ENCODE measurements at places on chromosomes 3 and 15. TPM values are rescaled to one million over a fixed set of nuclear protein-coding genes. Genes with fewer than 3 reads are reported as not detected.

The PROK2 gene
- not detected for total RNA-seq

The ERICH6 gene
- total RNA-seq = not detected

The ANKRD34C gene
- total RNA-seq = not detected

The IQCF5 gene
- total RNA-seq = not detected

The CD80 gene
- not detected for total RNA-seq

The IL12A gene
- 1.2 TPM for total RNA-seq

The CPN2 gene
- total RNA-seq = not detected

The EXD1 gene
- not detected for total RNA-seq

The GABRB3 gene
- total RNA-seq = 1.7 TPM

The POPDC2 gene
- 3.0 TPM for total RNA-seq

The TIPARP gene
- 39.7 TPM for total RNA-seq

The C3orf49 gene
- total RNA-seq = not detected

The RTP1 gene
- total RNA-seq = not detected

The MST1 gene
- 156 TPM for total RNA-seq

The MKRN3 gene
- total RNA-seq = not detected

The BTD gene
- total RNA-seq = 67.8 TPM

The CHRNA7 gene
- 10.7 TPM for total RNA-seq

The GOLGA8O gene
- 0.76 TPM for total RNA-seq

The APOD gene
- total RNA-seq = 22.3 TPM

The MOBP gene
- total RNA-seq = not detected

- DNase-seq = no peak
Observed at GRCh38 chr3:39548282-39548681, 80.8 kb downstream of the MOBP start.

GRCh38 chr3:136802481-136802996 is 16.4 kb upstream of the SLC35G2 start:
- no peak for DNase-seq

GRCh38 chr3:59935025-59935424 is 885.2 kb upstream of the CFAP20DC start:
- DNase-seq = no peak

GRCh38 chr3:152037297-152037696 is 163.9 kb downstream of the SUCNR1 start:
- DNase-seq = no peak

DNA sequence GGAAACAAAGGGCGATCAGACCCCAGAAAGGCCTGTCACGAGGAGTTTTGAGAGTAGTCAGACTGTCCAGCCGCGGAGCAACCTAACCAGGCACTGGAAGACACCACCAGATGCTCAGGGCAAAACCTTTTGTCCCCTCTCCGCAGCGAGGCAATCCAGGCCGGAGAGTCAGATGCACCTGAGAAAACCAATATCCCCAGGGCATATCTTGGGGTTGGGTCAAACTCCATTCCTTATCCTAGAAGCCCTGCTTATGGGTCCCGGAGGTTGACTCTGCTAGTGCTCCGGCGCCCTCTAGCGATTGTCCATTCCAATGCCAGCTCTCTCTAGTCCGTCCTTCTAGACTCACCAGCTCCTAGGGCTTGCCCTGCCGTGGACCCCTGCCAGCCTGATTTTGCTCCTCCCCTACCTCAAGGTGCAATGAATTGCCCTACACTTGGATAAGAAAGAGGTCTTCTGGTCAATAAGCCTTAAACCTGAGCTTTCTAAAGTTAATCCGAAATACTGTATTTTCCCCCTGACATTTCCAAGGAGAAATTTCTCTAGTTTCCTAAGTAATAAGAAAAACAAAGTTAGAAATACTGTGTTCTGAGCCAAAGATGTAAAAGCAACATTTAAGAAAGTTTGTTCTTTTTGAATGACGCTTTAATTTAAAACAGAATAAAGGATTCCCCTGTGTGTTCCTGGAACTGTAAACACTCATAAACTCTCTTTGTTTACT is 5.5 kb downstream of the CPNE4 start:
- DNase-seq = peak; percentile 80

- DNase-seq = no peak
Observed at GRCh38 chr15:50431204-50431603, 7.0 kb downstream of the USP8 start.

DNA sequence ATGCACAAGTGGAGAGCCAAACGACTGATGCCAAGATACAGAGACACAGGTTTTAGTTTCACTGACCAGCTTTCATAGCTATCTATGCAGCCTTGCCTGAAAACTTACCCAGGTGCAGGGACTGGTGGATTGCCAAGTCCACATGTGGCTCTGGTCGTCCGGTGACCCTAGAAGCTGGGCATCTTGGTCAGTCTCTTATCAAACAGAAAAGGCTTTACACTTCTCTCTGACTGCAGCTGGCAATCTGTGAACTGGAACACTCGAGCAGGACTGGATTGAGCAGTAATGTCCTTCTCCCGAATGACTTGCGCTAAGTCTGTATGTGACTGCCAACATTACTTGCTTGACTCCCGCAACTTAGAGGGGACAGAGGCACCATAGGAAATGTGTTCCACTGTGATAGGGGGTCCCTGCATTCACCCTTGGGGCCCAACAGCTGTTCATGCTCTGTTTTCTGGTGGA is 63.0 kb upstream of the SIAH2 start:
- no peak for DNase-seq

- no peak for DNase-seq
Observed at GRCh38 chr15:47395076-47395475, 322.2 kb upstream of the SEMA6D start.

- no peak for DNase-seq
Observed at GRCh38 chr3:134136604-134137003, 106.9 kb upstream of the SLCO2A1 start.

DNA sequence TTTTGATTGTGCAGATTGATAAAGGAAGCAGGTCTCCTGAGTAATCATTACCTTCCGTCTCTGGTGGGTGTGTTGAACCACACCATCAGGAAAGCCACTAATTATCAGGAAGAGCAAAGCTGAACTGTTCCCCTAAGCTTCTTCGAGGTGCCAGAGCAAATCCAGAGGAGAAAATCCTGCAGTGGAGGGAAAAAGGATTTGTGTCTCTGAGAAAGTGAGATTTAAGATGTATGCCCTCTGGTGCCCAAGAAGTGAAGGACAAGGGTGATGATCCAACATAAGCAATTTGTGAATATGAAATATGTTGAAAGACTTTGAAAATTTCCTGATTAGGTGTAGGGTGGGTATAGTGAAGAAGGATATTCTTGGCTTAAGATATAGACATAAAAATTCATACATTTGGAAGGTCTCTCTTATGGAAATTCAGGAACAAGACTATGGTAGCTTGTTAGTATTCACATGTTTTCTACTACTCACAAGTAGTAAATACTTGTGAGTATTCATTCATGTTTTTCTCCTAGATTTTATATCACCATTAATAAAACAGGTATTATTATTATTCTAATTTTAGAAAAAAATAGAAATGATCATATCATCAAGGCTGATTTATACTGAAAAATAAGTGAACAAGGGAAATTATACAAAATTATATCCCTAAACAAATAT is 34.8 kb downstream of the COMMD2 start:
- DNase-seq = peak; percentile 73

DNA sequence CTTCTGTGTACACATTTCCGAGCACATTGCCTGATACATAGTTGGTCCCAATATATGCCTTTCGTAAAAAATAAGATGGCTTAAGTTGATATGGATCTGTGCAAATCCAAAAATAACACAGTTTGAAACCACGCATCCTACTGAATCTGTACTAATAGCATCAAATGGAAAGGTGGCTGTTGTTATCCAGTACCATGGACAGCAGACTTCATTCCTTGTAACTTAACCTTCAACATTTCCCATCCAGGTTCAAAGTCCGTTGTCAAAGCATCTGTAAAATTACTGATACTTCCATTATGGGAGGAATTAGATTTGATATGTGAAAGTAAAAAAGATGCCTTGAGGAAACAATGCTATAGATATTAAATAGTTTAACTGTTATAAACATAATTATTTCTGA is 65.5 kb upstream of the C3orf49 start:
- DNase-seq = no peak

DNA sequence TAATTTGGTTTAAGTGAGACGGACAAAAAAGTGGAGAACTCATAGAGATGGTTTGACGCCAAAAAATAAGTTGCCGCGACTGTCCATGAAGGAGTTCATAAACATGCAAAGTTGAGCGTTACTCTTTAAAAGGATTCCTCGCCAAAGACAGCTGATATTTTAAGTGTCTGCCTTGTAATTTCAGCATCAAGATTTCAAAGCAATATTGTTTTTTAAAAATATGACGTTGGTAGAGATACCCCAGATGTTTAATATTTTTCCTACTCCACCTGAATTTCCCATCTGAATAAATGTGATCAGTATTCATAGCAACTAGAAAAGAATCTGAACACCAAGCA is 155.0 kb downstream of the TUSC7 start:
- DNase-seq = no peak

- peak; percentile 34 for DNase-seq
Observed at GRCh38 chr3:126351086-126351770, 6.0 kb downstream of the KLF15 start.

- DNase-seq = no peak
Observed at GRCh38 chr3:196661400-196661799, 21.9 kb downstream of the NRROS start.

GRCh38 chr15:40567111-40567510 is 2.0 kb upstream of the RPUSD2 start:
- no peak for DNase-seq

- DNase-seq = no peak
Observed at GRCh38 chr15:27061739-27062138, 90.8 kb downstream of the GABRG3 start.

DNA sequence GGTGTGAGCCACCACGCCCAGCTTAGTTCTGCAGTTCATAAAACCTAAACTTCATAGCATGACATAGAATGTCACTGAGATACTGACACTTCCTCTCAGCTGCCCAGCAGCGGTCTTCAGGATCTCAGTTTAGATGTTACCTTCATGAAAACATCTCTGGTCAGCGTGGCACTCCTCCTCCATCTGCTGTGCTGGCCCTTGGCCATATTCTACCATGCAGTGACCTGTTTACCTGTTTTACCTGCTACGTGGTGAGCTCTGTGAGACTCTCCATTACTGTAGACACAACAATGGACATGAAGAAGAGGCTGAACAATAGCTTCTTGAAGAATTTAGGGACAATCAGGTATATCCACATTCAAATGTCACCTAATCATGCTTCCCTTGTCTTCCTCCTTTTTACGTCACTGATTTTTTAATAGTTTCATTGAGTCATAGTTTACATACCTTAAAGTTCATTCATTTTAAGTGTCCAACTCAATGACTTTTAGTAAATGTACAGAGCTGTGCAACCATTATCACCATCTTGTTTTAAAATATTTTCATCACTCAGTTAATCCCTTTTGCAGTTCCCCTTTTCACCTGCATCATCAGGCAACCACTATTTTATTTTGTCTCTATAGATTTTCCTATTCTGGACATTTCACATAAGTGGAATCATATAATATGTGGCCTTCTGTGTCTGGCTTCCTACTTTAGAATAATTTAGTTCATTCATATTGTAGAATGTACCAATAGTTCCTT is 32.2 kb upstream of the PTPN23 start:
- DNase-seq = no peak

GRCh38 chr15:72796515-72797337 is 13.2 kb upstream of the ADPGK start:
- DNase-seq = peak; percentile 23

DNA sequence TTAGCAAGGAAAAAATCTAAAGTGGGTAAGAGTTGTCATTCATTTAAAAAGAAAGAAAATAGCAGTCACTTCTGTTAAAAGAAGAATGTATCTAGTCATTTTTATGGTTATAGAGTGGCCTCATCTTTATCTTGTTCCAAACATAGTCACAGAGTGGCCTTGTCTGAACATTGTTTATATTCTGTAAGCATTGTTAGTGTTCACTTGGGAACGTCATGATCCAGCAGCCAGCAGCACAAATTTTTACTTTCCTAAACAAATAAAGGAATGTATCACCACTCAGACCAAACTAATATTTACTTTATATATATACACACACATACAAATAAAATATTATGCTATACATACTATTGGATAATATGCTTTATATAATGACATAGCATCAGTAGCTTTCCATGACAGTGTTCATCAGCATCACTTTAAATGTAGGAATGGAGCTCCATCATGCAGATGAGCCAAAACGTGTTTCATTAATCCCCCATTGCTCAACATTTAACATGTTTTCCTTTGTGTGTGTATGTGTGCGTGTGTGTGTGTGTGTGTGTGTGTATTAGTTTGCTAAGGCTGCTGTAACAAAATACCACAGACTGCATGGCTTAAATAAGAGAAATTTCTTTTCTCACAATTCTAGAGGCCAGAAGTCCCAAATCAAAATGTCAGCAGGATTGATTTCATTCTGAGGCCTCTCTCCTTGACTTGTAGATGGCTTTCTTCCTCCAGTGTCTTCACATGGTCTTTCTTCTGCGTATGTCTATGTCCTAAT is 39.6 kb upstream of the GYG1 start:
- no peak for DNase-seq

DNA sequence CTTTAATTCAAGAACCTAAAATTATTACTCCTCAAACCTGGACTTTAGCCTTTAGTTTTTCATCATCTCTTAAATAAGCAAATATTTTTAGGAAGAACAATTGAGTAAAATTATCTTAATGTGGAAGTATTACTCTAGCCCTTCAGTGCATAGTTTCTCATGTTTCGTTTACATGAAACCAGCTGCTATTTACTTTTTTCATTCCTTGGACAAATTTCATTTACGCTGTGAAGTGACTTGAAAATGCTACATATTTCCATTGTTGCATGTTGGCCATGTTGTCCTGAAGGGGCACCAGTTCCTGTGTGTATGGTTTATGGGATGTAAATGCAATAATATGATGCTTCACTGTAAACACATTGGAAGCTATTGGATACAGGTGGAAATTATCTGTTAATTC is 49.9 kb downstream of the SLC25A26 start:
- DNase-seq = no peak

- no peak for DNase-seq
Observed at GRCh38 chr3:33057320-33058298, 39.3 kb downstream of the GLB1 start.

GRCh38 chr3:104909198-104909597 is 457.5 kb upstream of the ALCAM start:
- no peak for DNase-seq

- DNase-seq = peak; percentile 90
Observed at GRCh38 chr15:64010719-64011118, 35.6 kb downstream of the DAPK2 start.

DNA sequence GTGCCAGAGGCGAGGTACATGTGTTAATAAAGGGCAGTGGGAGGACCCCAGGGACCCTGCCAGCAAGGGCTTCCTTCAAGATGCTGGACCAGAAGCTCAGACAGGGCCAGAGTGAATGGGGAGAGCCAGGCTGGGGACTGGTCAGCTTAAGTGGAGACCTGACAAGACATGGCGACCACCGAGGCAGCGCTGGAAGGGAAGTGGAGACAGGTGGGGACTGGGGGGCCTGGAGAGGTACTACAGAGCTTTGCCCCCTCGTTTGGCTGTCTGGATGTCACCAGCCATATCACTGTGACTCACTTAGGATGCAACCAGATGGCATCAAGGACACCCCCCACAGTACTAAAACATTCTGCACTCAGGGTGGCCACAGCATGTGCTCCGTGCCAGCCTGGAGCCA is 97.9 kb downstream of the ADCY5 start:
- no peak for DNase-seq

GRCh38 chr15:68368731-68369435 is 63.1 kb downstream of the ITGA11 start:
- DNase-seq = no peak
